ENCODE measurements at places on chromosomes 5 and 9.

DNA sequence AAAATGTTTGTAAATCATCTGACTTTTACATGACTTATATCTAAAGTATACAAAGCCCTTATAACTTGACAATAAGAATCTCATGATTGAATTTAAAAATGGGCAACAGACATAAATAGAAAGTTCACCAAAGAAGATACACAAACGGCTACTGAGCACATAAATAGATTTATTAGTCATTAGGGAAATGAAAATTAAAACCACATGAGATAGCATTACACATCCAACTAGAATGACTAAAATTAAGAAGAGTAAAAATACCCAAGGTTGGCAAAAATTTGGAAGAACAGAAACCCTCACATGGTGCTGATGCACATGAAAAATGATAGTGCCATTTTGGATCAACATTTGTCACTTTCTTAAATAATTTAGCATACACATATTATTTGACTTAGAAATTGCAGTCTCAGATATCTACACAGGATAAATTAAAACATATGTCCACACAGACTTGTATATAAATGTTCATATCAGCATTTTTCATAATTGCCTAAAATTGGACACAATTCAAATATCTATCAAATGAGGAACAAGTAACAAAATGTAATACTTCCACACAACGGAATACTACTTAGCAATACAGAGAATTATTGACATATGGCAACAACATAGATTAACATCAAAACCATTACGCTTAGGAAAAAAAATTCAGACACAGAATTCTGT lies 359.1 kb upstream of the DAB2 start:
- DNase-seq, result no peak

- no peak for DNase-seq
These were observed 102.7 kb downstream of the HSPA4 start for GRCh38 chr5:133154274-133155075.

DNA sequence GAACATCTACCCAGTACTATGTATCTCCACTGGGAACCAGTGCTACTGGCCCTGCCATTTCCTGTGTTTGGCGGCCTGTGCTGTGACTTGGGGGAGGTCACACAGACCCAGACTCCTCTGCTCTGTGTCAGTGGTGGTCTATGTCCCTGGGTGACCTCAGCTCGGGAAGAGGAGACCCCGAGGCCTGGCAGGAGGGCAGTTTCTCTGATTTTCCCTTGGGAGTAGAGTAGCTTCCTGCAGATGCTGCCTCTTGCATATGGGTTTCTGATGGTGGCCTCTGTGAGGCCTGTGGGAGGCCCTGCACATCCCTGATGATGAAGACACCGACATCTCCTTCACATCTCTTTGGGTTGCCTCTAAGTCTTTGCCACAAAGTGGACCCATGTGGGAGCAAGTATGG lies 13.0 kb upstream of the SMIM32 start:
- no peak for DNase-seq

DNA sequence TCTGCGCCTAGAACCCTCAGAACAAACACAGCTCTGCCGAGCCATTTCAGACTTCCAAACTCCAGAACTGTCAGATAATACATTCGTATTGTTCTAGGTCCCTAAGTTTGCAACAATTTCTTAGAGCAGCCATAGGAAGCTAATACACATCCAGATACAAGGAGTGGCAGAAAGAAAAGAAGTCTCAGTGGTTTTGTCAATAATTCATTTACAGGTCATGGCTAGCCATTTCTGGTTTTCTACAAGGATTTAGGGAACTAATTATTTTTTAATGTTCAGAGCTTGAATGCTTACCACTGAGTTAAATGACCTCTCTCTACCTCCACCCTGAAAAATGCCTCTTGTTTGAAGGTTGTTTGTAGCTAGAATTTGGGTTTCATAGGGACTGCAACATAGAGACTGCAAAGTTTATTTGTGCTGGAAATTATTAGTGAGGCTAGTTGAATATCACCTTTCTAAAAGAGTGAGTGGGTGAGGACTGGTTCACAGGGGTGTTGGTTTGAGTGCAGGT lies 15.5 kb upstream of the ERMP1 start:
- DNase-seq, result no peak

DNA sequence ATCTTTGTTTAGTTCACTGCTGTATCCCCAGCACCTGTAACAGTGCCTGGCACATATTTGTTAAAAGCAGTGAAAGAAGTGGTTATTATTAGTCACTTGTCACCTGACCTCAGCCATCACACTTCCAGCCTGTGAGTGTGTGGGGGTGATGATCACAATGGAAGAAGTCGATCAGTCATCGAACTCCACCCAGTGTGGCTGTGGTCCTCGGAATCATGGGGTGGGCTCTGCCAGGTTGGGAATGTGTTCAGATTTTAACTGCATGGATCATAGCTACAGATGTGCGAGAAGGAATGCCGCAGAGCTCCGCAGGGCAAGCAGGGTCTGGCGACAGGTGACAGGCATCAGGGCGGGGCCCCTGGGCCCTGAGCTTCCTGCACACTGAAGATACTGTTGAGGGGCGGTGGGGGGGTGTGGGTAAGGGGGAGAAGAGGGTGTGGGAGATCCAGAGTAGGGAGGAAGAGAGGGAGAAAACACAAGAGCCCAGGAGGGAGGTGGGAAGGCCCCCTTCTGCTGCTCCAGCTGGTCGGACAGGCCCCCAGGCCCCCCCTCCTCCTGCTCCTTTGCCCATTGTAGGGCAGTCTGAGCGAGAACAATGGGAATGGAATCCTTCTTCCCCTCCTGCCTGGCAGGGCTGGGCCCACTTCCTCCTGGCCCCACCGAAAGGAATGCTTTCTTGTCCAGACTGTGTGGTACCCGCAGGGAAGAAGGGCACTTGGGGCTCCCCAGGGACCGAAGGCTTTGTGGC lies 89.6 kb downstream of the SPRY4 start:
- no peak for DNase-seq

DNA sequence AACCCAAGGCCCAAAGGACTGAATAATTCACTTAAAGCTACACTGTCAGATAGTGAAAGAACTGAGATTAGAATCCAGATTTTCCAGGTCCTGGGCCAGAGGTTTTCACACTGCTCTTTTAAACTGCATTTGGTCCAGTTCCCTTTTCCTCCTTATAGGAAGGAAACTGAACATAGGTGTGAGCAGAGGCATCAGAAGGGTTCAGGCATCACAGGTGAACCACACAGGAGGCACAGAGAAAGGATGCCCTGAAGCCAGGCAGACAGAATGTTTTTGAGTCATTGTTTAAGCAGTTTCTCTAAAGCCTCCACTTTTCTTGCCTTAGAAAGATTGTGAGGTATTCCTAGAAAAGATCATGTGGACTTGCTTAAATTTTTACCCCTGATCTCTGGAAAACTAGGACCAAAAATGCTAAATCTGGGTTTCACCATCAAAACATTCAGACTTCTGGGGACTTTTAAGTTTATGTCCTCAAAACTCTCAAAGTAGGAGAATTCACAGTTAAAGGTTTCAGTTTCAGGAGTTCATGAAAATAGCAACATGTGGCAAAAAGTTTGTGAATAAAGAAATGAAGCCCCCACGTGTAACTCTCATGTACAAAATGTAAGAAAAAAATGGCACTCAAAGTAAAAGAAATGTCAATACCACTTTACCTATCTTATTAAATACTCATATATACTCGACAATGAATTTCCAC lies 386.1 kb downstream of the NTRK2 start:
- DNase-seq, result no peak

DNA sequence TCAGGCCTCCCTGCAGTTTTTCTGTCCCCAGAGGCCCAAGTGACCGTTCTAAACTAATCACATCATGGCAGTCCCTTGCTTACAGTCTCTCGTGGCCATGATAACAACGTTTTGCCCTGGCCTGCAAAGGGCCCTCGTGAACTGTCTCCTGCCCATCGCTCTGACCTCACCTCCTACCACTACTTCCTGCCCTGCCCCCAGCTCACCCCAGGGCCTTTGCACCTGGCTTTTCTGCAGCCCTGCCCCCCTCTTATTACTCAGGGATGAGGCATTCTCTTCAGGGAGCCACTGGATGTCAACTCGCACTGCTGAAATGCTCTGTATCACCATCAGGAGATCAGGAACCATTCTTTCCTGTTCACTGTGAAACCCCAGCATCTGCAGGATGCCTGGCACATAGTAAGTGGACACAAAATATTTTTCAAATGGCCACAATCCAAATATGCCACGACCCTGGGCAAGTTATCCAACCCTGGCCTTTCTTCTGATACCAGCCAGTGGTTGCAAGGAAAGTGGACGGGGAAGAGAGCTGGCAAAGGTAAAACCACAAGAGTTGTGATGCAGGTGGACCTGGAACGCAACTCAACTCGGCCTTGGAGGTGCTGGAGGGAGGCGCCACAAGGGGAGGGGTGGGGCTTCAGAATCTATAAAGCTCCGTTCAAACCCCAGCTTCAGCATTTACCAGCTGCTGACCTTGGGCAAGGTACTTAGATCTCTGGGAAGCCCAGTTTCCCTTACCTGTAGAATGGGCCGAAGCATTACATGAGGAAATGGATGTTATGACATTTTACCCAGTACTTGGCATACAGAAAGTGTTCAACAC lies 1.7 kb downstream of the SNCB start:
- DNase-seq, result no peak

DNA sequence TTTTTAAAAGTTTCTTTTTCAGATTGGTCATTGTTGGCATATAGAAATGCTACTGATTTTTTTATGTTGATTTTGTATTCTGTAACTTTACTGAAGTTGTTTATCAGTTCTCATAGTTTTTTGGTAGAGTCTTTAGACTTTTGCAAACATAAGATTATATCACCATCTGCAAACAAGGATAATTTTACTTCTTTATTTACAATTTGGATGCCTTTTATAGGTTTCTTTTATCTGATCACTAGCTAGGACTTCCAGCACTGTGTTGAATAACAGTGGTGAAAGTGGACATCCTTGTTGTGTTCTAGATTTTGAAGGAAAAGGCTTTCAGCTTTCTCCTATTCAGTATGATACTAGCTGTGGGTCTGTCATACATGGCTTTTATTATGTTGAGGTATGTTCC lies 170.3 kb downstream of the WDR70 start:
- DNase-seq, result no peak

GRCh38 chr9:74935008-74935407 lies 17.7 kb downstream of the C9orf40 start:
- no peak for DNase-seq

DNA sequence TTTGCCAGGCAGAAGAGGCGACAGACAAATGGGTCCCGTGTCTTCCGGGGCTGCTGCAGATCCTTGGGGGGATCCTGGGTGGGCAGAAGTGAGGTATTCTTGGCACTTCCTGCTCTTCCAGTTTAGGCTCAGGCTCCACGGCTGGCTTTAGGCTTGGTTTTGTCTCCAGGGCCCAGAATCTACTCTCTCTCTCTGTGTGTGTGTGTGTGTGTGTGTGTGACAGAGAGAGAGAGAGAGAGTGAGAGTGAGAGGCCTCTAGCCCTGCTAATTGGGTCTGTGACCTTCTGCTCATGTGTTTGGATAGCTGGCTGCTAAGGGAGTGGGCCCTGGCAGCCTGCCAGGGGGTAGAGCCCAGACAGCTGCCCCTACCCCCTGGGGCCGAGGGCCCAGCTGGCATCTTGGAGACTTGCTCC lies 39.3 kb downstream of the CRB2 start:
- DNase-seq, result no peak

GRCh38 chr5:115963566-115963965 lies 1.3 kb downstream of the LVRN start:
- no peak for DNase-seq

DNA sequence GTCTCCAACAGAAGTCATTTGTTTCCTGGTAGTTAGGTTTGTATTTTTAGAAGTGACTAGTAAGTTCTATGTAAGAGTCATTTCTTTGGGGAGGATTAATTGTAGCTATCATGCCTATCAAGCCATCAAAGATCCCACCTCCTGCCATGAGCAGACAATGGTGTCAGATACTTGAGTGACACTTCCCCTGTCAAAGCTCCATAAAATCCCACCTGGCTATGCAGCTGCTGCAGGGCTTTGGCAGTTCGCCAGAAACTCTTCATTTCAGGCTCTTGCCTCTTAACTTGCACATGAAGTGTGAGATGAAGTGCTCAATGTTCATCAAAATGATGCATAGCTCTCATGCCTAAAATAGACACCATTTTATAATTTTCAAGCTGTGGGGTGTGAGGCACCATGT lies 312.1 kb downstream of the CDH12 start:
- DNase-seq, result no peak

DNA sequence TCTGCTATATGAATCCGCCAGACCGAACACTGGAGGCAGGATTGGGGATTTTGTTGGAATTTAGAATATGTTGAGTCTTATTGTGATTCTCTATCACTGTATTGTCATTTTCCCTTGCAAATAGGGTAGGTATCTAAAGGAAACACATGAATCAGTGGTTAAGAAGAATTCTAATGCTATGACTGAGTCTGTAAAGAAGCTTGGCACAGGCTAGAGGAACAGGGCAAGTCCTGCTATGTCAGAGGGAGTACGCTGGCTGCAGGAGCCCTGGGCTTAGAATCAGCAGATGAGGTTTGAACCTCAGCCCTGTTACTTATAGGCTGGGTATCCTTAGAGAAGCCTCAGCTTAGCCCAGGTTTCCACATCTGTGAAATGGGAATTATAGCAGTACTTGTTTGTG lies 198.1 kb downstream of the NR3C1 start:
- peak; percentile 79 for DNase-seq

DNA sequence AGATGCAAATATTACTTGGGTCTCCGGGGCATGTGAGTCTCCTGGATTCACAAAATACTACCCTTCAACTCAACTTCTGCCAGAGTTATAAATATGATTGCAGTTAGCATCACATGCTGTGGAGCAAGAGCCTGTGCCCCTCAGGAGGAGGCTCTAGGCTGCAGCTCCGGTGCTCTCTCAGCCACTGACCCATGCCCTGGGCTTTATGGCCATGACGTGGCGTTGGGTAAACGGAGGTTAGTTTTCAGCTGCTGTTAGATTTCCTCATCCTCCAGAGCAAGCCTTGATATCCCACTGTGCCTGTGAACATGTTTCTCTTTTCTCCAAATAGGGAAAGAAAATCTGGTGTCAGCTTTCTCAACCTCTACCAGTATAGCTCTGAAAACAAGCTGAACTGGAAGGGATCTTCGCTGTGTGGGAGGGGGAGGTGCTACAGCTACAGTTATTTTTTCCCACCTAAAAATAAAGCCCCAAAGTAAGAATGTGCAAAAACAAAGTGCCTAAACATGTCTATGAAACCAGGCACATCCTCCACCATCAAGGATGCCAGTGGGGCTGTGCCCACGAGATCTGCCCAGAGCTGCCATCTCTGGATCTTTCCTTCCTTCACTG lies 124.4 kb upstream of the GPR151 start:
- no peak for DNase-seq

DNA sequence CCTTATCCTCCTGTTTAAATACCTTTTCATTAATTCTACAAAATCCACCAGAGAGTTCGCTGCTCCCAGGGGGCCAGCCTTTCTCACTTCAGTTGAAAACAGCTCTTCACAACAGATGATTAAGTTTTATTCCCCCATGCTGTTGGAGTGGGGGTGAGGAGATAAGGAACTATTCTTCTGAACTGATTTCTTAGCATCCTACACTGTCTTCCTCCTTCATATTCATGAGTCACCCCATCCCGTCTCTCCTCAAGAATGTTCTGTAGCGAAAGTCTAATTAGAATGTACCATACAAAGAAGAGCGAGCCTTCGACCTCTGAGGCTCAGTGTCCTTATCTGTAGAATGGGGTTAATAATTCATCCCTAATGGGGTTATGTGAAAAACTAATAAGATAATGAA lies 138.0 kb downstream of the PIK3R1 start:
- DNase-seq, result peak; percentile 11

Measured in kidney glomerular epithelial cell (primary cell).